SK-N-SH treated with all-trans-retinoic acid at 6 μM for 48 hours (cell line): ENCODE measurements at places on chromosomes 7 and 10.

GRCh38 chr10:21336476-21337170 lies 188.9 kb downstream of the SKIDA1 start:
- peak; percentile 83 for ATAC-seq

DNA sequence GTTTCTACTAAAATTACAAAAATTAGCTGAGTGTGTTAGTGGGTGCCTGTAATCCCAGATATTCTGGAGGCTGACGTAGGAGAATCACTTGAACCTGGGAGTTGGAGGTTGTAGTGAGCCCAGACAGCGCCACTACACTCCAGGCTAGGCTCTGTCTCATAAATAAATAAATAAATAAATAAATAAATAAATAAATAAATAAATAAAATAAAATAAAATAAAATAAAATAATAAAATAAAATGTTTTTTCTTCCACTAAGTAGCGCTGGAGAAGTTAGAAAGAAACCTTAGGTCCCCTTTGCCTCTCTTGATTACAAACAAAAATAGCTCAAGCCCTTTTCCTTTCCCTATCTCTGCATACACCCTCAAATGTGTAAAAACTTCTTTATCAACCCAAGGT lies 525.9 kb downstream of the IPMK start:
- no peak for ATAC-seq

DNA sequence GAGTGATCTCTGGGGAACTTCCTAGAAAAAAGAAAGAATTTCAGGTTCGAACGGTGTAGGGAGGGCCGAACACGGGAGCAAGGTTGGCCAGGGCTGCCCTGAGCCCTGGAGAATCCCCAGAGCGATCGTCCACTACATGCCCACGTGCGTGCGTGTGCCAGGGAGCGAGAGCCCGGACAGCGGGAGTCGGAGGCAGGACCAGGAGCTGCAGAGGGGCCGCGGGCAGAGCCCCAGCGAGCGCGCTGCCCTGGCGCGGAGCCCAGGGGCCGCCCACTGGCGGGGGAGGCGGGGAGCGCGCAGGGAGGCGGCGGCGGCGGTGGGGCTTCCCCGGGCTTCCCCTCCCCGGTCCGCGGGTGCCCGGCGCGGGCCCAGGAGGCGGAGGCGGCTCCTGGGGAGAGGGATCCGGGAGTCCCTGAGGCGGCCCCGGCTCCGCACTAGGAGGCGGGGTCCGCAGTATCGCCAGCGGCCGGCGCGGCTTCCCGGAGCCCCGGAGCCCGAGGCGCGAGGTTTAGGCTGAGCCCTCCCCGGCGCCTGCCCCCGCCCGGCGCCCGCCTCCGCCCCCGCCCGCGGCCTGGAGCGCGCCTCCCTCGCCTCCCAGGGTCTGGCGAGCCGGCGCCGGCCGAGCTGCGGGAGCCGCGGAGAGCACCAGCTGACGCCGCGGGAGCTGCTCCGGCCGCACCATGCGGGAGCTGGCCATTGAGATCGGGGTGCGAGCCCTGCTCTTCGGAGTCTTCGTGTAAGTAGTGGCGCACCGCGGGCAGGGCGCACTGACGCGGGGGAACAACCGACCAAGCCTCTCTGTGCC lies at the start of gene PLPP4:
Gene PLPP4, plus strand, starts transcription at position 602 of the 805 bp plus-strand sequence. Its CDS starts 79 bp downstream, at position 681.
- peak; percentile 53 for ATAC-seq

DNA sequence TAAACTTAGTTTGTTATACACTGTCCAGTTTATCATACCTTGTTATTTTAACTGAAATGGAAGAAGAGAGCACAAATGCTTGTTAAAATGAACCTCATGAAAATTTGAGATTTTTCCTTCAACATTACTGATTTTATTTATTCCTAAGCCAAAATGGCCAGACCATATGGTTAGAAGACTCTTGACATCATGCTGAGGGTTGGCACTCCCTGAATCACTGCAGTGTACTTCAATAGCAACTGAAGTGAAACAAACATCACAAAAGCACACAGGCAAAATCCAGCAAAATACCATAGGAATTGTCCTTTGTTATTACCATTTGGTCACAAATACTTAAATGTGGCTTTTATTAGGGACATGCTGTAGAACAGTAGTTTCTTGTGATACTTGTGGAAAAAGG lies 347.8 kb downstream of the NXPH1 start:
- ATAC-seq: no peak

DNA sequence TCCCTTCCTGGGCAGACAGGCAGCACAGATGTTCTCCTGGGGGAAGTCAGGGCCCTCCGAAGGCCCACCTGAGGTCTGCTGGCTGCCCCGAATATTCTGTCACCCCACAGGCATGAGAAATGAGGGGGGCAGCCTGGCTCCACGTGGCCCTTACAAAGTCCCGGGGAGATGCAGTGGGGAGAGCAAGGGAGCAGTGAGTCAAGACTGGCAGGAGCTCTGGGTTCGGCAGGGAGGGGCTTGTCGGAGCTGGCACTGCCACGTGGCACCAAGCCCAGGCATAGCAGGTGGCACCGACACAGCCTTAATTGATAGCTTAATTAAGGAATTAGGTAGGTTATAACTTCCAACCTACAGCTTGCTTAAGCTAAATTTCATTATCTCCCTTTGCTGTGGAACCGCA lies 163.9 kb downstream of the USP6NL start:
- ATAC-seq: no peak

- no peak for ATAC-seq
Measured at GRCh38 chr7:107658467-107658866, 2.2 kb upstream of the SLC26A4 start.

- ATAC-seq: no peak
Measured at GRCh38 chr10:24857031-24857725, 95.2 kb downstream of the PRTFDC1 start.

DNA sequence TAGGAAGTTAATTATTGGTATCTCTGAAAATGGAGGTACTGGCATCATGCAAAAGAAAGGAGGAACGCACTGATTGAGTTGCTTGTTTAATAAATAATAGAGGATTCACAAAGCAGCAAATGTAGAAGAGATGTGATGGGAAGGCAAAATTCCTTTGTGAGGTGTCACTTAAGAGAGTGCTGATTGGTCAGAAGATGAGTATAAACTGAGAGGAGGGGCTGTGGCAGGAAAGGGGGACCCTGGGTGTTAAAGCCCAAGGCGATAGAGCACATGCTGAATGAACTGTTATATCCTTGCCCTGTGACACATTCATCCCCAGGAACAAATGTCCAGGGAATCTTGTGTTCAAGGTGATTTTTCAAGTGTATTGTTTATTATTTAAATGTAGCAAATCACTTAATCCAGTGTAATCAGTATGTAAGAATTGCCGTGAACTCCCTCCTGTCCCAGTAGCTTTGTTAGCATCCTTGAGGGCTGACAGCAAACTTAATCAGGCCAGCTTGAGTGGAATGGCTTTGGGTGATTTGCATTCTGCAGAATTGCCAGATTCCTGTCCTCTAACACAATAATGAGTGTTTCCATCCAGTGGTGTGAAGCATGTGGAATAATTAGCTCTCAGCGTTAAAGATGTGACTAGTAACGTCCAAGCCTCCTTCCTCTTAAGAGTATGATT lies 111.9 kb downstream of the CHN2 start:
- ATAC-seq: no peak

DNA sequence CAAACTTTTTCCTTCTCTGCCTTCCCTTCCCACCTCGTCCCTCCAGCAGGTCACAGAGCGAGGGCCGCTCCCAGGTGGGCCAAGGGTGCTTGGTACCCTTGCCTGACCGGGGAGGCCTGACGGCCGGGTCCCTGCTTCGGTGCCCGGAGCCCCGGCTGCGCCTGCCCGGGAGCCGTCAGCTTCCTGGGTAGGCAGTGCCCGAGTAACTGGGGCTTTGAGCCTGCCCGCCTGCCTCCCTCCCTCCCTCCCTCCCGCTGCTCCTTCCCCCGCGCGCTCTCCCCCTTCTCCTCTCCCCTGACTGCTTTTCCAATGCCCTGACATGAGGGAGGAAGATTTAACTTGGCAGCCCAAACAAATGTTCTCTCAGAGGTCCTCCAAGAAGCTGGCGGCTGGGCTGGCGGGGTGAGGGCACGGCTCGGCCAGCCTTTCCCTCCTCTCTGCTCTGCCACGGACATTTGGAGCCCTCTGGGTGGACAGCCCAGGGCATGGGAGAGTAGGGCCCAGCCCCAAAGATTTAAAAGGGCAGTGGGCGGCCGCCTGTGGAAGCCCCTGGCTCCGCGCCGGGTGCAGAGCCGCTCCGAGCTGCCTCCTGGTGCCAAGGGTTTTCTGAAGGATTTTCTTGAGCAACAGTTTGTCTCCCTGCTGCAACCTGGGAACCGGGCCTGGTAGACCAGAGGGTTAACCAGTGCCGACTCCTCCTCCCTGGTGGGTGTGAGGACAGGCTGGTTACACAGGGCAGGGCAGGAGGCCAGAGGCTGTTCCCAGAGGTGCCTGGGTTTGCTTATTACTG lies 2.0 kb downstream of the ZMIZ1 start:
- ATAC-seq: peak; percentile 58

DNA sequence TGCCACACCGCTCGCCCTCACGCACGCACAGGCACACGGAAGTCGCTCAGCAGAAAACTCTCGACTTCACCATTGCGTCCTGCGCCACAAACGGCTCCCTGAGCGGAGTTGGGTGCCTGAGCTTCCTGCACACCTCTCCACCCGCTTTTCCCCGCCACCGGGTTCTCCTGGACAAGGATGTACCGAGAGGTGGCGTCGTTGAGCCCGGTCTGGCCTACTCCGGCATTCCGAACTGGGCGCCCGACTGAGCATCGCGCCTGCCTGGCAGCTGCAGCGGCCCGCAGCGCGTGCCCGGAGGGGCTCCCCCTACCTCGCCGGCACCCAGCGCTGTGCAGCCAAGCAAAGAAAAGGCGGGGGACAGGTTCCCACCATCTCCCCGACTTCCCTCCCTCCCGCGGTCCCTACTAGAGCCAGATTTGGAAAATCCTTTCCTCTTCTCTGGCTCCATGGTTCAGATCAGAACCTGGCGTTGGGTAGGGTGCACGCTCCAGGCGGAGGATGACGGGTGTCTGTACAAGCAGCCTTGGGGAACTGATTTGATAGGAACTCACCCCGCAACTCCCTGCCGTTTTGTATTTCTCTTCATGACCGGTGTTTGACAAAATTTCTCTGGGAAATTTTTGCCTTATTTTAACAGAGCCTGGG lies 1.7 kb downstream of the SORCS3 start:
- ATAC-seq: peak; percentile 73

DNA sequence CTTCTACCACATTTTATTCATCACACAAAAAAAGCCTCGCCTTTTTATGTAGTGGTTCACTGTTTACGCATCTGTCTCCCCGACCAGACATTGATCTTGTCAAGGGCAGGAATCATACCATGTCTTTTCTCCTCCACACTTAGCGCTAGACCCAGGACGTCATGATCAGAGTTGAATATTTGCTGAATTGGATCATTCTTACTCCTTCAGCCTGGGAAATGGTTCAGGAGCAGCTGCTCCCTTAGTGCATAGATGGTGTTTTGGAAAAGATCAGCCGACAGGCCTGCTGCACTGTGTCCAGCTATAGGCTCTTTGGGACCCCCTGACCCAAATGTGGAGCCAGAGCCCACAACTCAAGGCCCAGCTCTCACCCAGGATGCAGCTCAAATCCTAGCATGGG lies 249.1 kb upstream of the TMEM72 start:
- ATAC-seq: no peak

GRCh38 chr7:15765753-15766152 lies 79.3 kb upstream of the MEOX2 start:
- no peak for ATAC-seq

- ATAC-seq: no peak
Measured at GRCh38 chr10:19592276-19592675, 224.0 kb upstream of the PLXDC2 start.

DNA sequence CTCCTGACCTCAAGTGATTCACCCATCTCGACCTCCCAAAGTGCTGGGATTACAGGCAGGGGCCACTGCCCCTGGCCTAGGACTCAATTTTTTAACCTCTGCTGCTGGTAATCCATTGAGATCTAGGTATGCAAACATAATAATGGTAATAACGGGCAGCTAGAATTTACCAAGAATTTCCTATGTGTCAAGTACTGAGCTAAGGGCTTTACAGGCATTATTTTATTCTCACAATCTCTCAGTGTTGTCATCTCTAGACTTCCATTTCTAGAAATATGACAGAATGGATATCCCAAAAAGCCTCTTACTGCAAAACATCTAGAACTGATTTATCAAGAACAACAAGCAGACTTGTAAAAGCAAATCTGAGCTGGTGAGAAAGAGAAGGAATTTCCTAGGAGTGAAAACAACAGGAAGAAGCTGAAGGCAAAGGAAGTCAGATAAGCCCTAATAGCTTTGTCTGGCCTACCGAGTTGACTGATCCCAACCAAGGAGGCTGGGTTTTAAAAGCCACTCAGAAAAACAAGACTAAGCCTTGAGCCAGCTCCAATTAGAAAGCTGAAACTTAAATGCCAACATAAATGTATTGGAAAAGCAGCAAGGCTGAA lies 70.6 kb downstream of the CCDC71L start:
- no peak for ATAC-seq

DNA sequence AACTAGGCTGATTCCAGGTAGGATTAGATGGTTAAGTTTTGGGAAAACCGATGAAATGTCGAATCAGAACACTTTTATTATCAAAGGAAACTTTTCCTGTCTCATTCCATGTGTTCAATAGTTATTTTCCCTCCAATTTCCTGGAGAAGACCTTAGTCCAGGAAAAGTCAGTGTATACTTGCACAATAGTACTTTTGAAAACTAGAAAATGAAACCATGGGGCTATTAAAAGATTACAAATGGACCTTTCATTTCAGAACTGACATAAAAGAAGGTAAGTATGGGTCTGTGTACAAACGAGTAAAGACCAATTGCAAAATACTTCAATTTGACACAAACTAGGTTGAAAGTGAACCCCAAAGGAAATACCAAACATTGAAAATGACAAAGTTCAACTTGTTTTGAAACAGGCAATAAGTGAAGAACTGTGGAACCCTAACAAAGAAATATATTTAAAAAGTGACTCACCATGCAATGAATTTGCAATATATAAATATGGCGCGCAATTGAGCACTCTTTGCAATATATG lies 2.1 kb downstream of the AVPI1 start:
- ATAC-seq: no peak

- ATAC-seq: no peak
Measured at GRCh38 chr10:63197344-63198092, 64.4 kb downstream of the NRBF2 start.

DNA sequence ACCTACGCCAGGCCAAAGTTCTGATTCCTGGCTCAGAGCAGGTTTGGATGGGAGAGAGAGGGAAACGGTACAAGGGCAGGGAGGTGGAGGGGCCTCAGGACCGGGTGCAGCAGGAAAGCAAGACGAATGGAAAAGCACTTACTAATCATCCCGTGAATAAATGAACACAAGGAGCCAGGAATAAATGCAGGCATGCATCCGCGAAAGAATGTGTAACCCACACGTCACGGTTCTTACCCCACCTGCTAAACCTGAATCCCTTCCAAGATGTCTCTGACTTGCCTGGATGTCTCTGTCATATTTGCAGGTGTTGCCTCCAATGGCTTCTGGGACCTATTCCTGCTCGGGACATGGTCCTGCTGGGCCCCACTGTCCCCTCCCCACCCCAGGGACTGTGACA lies 335.2 kb upstream of the RNF32 start:
- ATAC-seq: no peak

DNA sequence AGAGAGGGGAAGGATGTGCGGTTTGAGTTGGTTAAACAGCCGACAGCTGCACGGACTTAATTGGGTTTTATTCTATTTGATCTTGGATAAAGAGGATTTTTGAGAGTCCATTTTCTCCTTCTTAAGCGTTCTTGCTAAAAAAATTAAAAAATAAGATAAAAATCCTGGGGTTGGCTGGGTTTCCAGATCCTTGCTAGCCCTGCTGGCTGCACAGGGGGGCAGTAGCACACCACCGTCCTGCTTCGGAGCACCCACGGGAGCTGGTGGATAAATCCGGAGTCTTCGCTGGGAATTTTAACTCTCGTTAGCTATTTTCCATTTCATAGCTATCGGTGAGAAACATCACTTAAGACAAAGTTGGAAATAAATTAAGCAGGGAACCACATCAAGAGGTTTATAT lies 792.0 kb downstream of the TYW1 start:
- no peak for ATAC-seq
